HCT116 (cell line): ENCODE measurements at places on chromosomes 2 and 18. TPM values are rescaled to one million over a fixed set of nuclear protein-coding genes. Genes with fewer than 3 reads are reported as not detected.

OTX1 gene
- 13.1 TPM for total RNA-seq

ROCK1 gene
- 38.1 TPM for total RNA-seq

MARCHF4 gene
- total RNA-seq: not detected

GRCh38 chr2:33441235-33441810 is 35.1 kb upstream of the RASGRP3 start:
- no peak overlapping the region for H3K27ac ChIP-seq
- no peaks in the 10 kb centered on the region for H3K27me3 ChIP-seq
- no peaks in the 10 kb centered on the region for H3K4me1 ChIP-seq
- peak; percentile 34 for DNase-seq

GRCh38 chr2:117330641-117331040 is 483.9 kb upstream of the DDX18 start:
- no peak for DNase-seq
- H3K27me3 ChIP-seq: no peaks in the 10 kb centered on the region
- no peak overlapping the region for H3K27ac ChIP-seq
- no peak overlapping the region for H3K4me3 ChIP-seq

DNA sequence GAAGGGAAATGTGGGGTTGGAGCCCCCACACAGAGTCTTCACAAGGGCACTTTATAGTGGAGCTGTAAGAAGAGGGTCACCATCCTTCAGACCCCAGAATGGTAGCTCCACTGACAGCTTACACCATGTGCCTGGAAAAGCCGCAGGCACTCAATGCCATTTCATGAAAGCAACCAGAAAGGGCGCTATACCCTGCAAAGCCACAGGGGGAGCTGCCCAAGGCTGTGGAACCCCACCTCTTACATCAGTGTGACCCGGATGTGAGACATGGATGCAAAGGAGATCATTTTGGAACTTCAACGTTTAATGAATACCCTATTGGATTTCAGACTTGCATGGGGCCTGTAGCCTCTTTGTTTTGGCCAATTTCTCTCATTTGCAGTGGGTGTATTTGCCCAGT is 694.7 kb downstream of the CBLN2 start:
- no peak overlapping the region for H3K4me3 ChIP-seq
- no peaks in the 10 kb centered on the region for H3K27me3 ChIP-seq
- DNase-seq: no peak
- H3K27ac ChIP-seq: no peak overlapping the region

DNA sequence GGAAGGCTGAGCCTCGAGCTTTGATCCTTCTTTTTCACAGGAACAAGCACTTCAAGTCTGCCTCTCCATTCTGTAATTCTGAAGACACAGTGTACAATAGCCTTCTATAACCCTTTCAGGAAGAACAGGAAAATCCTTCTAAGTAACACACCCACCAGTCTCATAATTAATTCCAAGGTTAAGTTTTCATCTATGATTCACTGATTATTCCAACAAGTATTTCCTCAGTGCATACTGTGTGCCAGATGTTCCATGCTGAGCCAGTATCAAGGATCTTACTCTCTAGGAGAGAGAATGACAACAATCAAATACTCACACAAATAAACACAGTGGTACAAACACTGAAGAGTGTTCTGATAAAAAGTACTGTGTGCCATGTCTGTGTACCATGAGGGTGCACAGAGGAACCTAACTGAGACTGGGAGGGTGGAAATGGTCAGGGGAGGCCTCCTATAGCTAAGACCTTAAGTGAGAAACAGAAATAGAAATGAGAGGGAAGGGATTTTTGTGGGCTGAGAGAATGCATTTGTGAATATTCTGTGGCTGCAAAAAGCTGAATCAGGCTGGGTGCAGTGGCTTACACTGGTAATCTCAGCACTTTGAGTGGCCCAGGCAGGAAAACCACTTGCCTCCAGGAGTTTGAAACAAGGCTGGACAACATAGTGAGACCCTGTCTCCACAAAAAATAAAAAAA is 7.3 kb upstream of the MTLN start:
- no peaks in the 10 kb centered on the region for H3K27me3 ChIP-seq
- H3K4me3 ChIP-seq: no peak overlapping the region
- H3K36me3 ChIP-seq: no peaks in the 10 kb centered on the region
- no peak overlapping the region for H3K27ac ChIP-seq
- DNase-seq: no peak

DNA sequence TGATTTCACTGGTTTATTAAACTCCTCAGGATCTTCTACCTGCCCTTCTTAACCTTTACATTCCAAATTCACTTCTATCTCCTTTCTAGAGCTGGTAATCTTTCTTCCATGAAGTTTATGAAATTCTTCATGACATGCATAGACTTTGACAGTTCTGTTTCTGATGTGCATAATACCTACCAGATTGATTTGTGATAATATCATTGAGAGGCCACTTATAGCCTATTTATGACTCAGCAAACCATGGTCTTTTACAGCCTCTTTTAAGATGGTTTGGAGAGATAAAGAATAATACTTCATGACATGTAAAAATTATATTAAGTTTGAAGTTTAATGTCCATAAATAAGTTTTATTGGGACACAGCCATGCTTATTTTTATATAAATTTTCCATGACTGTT is 14.0 kb downstream of the SCN2A start:
- H3K27ac ChIP-seq: no peak overlapping the region
- H3K4me3 ChIP-seq: no peak overlapping the region
- H3K36me3 ChIP-seq: no peaks in the 10 kb centered on the region
- no peaks in the 10 kb centered on the region for H3K4me1 ChIP-seq
- DNase-seq: no peak

GRCh38 chr18:71958605-71959004 is 585.5 kb downstream of the CBLN2 start:
- H3K4me1 ChIP-seq: no peaks in the 10 kb centered on the region
- DNase-seq: no peak
- H3K27me3 ChIP-seq: no peaks in the 10 kb centered on the region
- H3K4me3 ChIP-seq: no peak overlapping the region

DNA sequence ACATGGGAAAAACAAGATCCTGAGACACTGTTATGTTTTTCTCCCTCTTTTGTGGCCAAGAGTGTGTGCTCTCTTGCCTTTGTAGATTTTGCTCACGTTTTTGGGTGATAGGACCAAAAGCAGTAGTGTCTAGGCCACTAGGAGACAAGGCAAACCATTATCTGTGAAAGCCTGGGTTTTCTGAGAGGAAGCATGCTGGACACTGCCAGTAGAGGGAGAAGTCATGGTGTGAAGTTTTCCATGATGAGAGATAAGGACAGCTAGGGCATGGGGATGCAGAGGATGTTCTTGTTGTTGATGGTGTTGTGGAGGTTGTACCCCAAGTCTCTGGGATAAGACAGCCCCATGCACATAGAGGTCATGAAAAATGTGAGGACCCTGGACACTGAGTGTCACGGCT is 285.3 kb downstream of the SOX11 start:
- no peak overlapping the region for H3K27ac ChIP-seq
- H3K36me3 ChIP-seq: no peaks in the 10 kb centered on the region
- no peak for DNase-seq

- no peaks in the 10 kb centered on the region for H3K27me3 ChIP-seq
- H3K27ac ChIP-seq: no peak overlapping the region
- H3K4me1 ChIP-seq: peaks cover 4% of the 10 kb centered on the region
- no peak overlapping the region for H3K4me3 ChIP-seq
Observed at GRCh38 chr2:160973991-160974390, 186.2 kb upstream of the TANK start.

- DNase-seq: no peak
- H3K36me3 ChIP-seq: no peaks in the 10 kb centered on the region
- H3K27me3 ChIP-seq: no peaks in the 10 kb centered on the region
- no peak overlapping the region for H3K27ac ChIP-seq
Observed at GRCh38 chr2:103153580-103154284, 391.9 kb downstream of the TMEM182 start.

DNA sequence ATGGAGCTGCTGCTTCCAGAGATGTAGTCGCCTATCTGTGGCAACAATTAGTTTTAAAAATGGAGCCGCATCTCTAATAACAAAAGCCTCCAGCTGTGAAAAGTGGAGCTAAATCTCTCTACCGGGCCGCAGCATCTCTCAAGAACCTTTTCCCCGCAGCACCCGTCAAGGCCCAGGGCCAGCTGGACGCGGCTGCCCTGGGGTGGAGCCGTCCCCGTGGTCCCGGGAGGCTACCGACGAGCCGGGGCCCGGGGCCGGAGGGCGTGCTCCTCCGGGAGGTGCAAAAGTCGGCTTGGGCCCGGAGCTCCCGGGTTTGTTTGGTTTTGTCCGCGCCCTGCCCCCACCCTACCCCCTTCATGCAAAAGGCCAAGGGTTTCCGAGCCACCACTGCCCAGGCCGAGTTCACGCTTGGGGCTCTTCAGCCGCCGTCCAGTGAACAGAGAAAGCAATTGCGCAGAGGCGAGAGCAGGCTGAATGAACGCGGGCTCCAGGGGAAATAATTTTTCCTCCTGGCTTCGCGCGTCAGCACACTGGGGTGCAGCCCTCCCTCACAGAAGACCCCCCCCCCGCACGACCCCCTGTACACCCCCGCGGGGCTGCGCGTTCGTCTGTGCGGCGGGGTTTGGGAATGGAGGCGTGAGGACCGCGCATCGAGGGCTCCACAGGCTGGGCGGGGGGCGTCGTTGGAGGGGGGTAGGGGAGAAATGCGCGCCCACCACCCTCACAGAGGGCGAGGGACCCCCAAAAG is 557 bp upstream of the GREB1L start:
- H3K27me3 ChIP-seq: no peaks in the 10 kb centered on the region
- no peaks in the 10 kb centered on the region for H3K36me3 ChIP-seq
- H3K4me3 ChIP-seq: peak overlapping the region; percentile 43
- no peak for DNase-seq
- H3K27ac ChIP-seq: peak overlapping the region; percentile 34; the same call in 1 of the 2 replicates

- H3K27ac ChIP-seq: no peak overlapping the region
- no peaks in the 10 kb centered on the region for H3K36me3 ChIP-seq
Observed at GRCh38 chr18:12035481-12035880, 54.2 kb downstream of the IMPA2 start.

DNA sequence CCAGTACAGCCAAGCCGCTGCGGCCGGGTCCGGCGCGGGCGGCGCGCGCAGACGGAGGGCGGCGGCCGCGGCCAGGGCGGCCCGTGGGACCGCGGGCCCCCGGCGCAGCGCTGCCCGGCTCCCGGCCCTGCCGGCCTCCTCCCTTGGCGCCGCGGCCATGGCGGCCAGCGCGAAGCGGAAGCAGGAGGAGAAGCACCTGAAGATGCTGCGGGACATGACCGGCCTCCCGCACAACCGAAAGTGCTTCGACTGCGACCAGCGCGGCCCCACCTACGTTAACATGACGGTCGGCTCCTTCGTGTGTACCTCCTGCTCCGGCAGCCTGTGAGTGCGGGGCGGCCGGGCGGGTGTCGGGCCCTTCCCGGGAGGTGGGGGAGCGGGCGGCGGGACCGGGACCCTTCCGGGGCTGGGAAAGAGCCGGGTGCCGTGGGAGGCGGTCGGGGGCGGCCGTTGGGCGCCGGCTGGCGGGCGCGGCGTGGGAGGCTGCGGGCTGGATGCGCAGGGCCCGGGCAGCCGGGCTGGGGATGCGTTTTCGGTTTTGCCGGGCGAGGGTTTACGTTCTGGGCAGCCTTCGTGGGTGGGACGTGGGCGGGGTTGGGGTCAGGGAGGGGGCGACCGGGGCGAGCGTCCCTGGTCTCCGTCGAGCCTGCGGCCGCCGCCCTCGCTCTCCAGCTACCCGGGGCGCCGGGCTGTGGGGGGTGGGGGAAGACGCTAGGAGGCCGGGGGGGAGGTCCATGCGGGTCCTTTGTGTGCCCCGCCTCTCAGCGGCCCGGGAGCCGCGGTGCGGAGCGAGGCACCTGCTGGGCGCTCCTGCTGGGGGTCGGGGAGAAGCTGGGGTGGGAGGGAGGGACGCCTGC is 537 bp downstream of the AGFG1 start:
- no peak for DNase-seq
- H3K27me3 ChIP-seq: no peaks in the 10 kb centered on the region
- H3K27ac ChIP-seq: peak overlapping the region; percentile 67; the same call in 1 of the 2 replicates
- peak overlapping the region; percentile 70 for H3K4me3 ChIP-seq
- H3K4me1 ChIP-seq: peaks cover 11% of the 10 kb centered on the region
- no peaks in the 10 kb centered on the region for H3K36me3 ChIP-seq

DNA sequence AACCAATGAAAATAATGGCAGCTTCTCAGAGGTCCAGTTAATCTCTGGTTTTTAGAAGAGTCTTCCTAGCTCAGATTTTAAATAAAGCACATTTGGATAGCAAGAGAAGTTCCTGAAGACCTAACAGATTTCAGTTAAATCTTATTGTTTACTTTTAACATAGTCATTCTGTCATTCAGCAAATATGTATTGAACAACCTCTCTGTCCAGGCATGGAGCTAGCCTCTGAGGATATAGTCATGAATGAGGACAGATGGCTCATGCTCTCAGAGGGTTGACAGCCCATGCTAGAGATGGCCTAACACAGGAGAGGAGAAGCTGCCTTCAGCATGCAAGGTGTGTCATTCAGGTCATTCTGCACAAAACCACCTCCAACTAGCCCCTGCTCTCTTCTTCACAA is 6.2 kb downstream of the CCBE1 start:
- DNase-seq: no peak
- no peaks in the 10 kb centered on the region for H3K36me3 ChIP-seq
- no peak overlapping the region for H3K27ac ChIP-seq
- H3K4me3 ChIP-seq: no peak overlapping the region
- no peaks in the 10 kb centered on the region for H3K4me1 ChIP-seq

DNA sequence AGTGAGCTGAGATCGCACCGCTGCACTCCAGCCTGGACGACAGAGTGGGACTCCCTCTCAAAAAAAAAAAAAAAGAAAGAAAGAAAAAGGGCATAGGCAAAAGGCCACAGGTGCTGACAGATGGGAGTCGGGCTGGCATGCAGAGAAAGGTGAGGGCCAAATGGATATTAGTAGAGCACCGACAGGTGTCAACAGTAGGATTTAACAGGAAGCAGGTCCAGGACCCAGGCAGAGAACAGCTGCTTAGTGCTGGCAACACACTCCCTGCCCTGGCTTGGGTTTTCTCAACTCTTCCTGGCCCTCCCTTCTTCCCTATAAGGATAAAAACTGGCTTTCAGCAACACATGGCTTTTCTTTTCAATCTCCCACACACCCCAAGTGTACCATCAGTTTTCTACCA is 84.9 kb downstream of the MRO start:
- H3K4me3 ChIP-seq: no peak overlapping the region
- H3K4me1 ChIP-seq: no peaks in the 10 kb centered on the region
- no peaks in the 10 kb centered on the region for H3K27me3 ChIP-seq
- no peak for DNase-seq
- H3K36me3 ChIP-seq: no peaks in the 10 kb centered on the region
- no peak overlapping the region for H3K27ac ChIP-seq
